ENCODE measurements at places on chromosomes 12 and 14. TPM values are rescaled to one million over a fixed set of nuclear protein-coding genes. Genes with fewer than 3 reads are reported as not detected.

The BRI3BP gene
- 2.6 TPM for total RNA-seq

The RERG gene
- total RNA-seq, result not detected

The CFAP251 gene
- total RNA-seq, result 4.8 TPM

The CLEC1A gene
- not detected for total RNA-seq

The GPR135 gene
- 4.1 TPM for total RNA-seq

The DAO gene
- total RNA-seq, result not detected

Data from smooth muscle cell of trachea (primary cell).